Stimulated activated CD4-positive, alpha-beta T cell treated with anti-CD3 and anti-CD28 coated beads, Interleukin-4, amount 100 ng/mL, for 24 hours (primary cell): ENCODE measurements at places on chromosomes 2 and 18.

GRCh38 chr2:158894078-158894477 lies 74.4 kb upstream of the TANC1 start:
- no peak for DNase-seq

DNA sequence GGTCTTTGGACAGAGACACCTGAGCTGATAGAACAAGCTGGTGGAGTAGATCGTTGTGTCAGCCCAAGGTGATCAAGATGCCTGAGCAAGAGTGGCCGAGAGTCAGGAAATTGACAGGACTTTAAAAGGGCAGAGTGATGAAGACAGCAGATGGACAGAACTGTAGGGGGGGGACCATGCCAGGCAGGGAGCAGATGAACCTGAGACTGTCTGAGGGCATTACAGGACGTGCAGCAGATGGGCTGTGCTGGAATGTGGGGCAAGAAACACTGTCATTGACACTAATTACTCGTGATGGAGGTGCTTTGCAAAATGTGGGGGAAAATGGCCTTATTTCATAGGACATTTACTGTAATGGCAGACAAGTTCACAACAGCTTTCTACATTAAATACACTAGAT lies 225.0 kb downstream of the THSD7B start:
- DNase-seq: no peak

GRCh38 chr2:43692428-43692994 lies 16.3 kb upstream of the C1GALT1C1L start:
- DNase-seq: no peak

GRCh38 chr2:30888852-30889409 lies 81.7 kb upstream of the CAPN13 start:
- DNase-seq: no peak

GRCh38 chr2:7552825-7553570 lies 635.8 kb downstream of the RNF144A start:
- DNase-seq: no peak

GRCh38 chr2:238907717-238908173 lies 59.9 kb downstream of the TWIST2 start:
- no peak for DNase-seq

DNA sequence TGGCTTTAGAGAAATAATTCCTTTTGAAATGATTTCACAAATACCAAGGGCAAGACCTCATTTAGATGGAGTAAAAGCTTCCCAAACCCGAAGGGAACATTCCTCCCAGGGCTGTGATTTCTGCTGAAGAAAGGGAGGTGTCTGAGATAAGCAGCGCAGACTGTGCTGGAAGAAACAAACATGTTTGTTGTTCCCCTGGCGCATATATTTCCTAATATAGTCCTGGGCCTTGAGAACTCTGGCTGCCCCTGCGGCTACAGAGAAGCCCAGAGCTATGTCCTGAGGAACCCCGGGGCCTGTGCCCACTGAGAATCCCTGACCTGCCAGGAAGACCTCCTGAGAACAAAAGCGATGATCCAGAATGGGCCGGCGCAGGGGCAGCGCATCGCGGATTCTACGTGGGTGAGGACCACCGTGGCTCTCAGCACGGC lies 372.6 kb upstream of the NT5C1B start:
- no peak for DNase-seq

- no peak for DNase-seq
Measured at GRCh38 chr2:10880586-10881321, 31.0 kb upstream of the KCNF1 start.

DNA sequence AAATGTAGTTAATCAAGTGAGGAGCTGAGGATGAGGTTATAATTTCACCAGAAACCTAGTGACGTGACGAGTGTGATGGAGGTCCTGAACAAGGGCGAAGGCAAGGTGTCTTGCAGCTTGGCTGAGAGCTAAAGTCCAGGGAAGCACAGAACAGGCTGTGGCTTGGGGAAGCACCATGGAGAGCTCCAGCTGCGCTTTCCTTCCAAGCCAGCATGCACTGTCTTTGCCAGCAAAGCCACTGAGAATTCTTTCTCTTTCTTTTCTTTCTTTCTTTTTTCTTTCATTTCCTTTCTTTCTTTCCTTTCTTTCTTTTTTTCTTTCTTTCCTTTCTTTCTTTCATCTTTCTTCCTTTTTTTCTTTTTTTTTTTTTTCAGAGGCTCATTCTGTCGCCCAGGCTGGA lies 239.3 kb downstream of the FBXO15 start:
- no peak for DNase-seq

DNA sequence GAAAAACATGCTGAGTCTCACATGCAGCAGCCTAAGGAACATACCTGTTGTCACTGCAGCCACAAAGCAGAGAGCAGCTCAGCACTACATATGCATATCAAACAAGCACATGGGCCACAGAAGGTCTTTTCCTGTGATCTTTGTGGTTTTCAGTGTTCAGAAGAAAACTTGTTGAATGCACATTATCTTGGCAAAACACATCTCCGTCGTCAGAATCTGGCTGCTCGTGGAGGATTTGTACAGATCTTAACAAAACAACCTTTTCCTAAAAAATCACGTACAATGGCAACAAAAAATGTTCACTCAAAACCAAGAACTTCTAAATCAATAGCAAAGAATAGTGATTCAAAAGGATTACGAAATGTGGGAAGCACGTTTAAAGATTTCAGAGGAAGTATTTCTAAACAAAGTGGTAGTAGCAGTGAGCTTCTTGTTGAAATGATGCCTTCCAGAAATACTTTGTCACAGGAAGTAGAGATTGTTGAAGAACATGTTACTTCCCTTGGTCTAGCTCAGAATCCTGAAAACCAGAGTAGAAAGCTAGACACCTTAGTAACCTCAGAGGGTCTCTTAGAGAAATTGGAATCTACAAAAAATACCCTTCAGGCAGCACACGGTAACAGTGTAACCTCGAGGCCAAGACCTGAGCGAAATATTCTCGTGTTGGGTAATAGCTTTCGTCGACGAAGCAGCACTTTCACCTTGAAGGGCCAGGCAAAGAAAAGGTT lies 34.1 kb downstream of the ZNF407 start:
- no peak for DNase-seq

DNA sequence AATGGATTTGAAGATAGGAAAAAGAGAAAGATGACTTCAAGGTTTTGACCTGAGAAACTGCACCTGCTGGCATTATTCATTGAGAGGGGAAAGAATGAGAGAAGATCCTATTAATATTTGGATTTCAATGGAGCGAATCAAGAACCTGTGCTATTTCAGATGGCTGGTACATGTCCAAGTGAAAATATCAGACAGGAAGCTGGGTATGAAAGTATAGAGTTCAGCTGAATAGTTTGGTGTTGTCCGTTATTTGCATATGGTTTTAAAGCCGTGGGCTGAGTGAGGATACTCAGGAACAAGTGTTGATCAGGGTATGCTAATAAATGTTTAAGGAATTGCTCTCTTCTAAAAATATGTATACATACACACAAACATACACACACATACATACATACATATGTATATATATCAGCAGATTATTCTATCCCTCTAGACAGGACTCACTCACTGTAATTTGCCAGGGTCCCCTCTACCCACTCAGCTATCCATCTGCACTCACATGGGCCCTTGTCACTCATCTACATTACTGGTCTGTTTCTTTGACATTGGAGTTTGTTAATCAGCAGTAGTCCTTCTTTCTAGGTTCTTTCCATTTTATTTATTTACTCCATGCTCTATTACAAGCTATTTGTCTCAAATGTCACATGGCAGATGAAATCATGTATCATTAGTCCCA lies 33.9 kb upstream of the IKZF2 start:
- DNase-seq: no peak

DNA sequence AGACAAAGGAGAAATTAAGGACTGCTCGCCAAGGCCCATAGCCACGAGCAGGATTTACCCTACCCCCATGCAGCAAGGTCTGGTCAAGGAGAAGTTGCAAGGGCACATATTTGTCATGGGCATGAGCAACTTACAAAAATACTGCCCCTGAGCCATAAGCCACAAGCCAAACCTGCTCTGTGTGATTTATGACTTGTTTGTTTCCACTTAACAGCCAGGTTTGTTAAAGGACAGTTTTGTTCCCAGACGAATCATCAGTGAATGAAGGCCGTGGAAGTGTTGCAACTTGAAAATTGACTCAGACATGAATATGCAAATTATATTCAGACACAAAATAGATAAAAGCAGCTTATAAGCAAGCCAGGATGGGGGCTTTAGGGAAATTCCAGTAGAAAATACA lies 31.3 kb upstream of the EVA1A start:
- DNase-seq: no peak

DNA sequence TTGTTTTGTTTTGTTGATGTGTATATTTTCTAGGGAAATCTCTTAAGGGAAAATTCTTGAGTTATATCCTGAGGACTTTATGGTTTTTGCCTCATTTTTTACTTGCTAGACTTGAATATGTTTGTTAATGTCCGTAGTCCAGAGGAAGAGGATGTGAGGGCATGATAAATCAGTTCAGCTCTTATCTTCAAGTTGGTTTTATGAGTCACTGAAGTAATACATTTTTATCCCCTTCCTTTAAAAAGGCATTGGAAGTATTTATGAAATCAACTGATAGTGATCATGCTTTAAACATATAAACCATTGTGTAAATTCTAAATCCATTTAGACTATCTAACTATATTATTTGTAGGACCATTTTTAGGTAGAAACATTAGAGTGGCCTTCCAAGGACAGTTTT lies 43.9 kb upstream of the CYBRD1 start:
- no peak for DNase-seq

DNA sequence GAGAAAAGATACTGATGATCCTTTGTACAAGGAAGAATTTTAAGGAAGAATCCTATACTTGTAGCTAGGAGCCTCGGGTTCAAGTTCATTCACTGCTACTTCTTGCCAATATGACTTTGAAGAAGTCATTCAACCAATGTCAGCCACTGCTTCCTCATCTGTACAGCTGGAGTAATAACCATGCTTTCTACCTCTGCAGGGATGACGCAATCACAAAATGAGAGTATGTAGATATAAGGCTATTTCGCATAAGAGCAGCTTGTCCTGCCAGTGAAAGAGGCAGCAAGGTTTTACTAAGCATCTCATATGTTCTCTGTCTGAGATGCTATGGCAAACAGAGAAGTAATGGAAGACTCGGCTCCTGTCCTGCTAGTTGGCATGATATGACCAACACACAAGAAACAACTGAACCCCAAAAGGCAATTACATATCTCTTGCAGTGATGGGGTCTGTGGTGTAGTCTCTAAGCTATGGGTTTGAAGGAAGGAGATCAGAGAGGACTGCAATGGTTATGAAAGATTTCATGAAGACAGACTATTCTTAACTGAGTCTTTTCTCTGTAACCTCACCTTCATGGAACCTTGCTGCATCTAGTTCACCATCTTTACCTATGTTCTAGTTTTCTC lies 9.2 kb downstream of the AAK1 start:
- DNase-seq: no peak

DNA sequence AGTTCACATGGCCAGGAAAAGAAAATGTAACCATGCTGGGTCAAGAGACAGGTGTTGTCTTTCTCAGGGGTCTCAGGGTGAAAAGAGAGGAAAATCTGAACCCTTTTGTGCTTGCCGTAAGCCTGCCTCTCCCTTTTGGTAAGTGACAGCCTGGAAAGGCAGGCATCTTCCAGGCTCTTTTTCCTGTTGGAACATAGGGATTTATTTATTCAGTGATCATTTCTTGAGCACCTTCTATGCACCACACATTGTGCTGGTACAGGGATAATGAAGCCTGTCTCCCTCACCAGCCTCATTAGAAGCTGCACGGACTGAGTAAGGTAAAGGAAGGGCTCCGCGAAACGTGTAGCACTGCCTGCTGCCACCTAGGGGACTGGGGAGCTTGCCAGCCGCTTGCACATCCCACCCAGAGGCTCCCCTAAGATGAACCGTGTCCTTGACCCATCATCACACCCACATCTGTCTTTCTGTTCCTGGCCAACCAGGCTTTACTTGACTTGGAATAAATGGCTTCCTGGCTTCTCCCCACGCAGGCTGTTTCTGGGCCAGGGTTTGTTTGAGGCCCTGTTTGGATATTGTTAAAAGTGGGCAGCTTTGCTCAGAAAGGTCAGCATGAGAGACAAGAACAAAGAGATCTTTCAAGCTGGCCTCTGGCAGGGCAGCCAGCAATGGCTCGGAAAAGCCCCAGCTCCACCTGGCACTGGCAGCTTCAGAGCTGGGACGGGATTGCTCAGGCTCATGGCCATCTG lies 73.3 kb upstream of the MCFD2 start:
- DNase-seq: no peak

DNA sequence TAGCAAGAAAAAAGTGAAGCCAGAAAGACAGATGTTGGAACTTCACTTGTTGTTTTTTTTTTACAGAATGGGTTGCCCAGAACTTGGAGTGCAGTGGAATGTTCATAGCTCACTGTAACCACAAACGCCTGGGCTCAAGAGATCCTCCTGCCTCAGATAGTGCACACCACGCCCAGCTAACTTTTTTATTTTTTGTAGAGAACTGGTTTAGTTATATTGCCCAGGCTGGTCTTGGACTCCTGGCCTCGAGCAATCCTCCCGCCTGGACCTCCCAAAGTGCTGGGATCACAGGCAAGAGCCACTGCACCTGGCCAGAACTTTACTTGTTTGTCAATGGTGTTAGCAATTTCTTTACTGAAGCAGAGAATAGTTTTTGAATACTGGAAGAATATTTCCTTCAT lies 11.9 kb upstream of the ASPRV1 start:
- no peak for DNase-seq

DNA sequence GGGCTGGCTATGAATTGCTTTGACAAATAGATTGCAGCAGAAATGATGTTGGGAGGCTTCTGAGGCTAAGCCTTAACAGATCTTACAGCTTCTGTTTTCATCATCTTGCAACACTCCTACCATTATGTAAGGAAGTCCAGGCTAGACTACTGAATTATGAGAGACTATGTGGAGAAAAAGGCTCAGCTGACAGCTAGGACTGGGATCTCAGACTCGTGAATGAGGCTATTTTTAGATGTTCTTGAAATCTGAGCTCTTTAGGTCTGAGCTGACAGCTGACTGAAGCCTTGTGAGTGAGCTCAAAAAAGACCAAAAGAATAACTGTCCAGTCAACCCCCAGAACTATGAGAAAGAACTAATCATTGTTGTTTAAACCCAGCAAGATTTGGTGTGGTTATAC lies 70.3 kb downstream of the VWC2L start:
- no peak for DNase-seq

DNA sequence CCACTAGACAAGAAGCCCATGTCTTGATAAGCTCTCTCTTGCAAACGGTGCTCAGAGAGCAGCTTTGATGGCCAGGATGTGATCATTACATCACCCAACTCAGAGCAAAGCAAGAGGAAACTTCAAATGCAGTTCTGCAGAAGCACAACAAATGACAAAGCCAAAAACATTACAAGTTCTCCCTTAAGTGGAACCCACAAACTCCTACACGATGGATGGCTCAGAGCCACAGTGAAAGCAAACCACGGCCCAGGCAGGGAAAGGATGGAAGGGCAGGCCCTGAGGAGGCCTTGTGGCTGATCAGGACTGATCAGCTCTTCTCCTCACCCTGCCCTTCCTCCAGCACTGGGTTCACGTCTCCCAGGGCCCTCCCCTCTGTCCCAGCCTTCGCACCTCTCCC lies 326.4 kb downstream of the EIPR1 start:
- no peak for DNase-seq
